ENCODE measurements at places on chromosomes 11 and 22.

DNA sequence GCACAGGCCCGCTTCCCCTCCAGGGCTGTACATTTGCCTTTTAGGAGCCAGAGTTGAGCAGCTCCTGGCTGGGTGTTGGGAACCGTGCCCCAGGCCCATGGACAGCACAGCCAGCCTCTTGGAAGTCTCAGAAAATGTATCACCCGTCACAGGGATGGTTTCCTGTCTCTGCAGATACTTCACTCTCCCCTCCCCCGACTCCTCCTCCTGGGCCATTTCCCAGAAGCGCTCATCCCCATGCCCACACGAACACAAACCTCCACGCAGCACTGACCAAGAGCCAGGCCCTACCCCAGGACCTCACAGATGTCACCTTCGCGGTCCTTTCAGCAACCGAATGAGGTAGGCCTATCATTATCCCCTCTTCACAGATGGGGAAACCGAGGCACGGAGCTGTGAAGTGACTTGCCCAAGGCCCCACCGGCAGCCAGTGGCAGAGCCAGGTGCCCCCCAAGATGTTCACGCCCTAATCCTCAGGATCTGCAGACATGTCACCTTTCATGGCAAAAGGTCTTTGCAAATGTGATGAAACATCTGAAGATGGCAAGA lies 13.0 kb upstream of the PPARA start:
- no peak for DNase-seq

- DNase-seq: peak; percentile 84
These were observed 1.3 kb upstream of the BDNF start for GRCh38 chr11:27701355-27702105.

GRCh38 chr11:15213471-15214231 lies 98.9 kb downstream of the INSC start:
- no peak for DNase-seq

- DNase-seq: no peak
These were observed 12.2 kb downstream of the CTTN start for GRCh38 chr11:70410276-70411205.

DNA sequence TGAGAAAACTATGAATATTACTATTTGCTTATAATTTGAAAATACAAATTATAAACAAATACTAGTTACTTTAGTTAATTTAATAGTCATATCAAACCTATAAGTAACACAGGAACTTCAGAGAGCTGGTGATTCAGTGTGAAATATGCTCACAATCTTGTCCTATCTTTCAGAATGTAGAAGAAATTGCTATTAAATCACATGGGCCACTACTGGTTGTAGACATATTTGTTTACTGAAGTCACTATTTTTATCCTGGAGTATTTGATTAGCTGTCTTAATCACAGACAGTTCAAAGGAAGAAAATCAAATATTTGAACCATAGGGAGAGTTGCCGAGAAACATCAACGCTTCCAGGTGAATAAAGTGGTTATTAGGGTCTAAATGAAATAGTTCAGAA lies 187.6 kb upstream of the ANO3 start:
- no peak for DNase-seq

GRCh38 chr11:129643031-129643721 lies 172.5 kb upstream of the TMEM45B start:
- DNase-seq: no peak

DNA sequence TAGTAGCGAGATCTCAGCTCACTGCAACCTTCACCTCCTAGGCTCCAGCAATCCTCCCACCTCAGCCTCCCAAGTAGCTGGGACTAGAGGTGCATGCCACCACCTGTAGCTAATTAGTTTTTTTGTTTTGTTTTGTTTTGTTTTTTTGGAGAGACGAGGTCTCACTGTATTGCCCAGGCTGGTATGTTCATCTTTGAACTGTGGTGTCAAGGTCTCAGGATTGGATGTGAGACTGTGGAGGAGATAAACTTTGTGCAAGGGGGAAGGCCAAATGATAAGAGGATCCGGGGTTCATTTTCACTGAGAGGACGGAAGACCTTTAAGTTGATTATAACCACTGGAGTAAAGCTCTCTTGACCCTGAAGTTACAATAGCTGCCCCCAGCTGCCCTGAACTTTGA lies 8.9 kb downstream of the SEC14L2 start:
- no peak for DNase-seq

- DNase-seq: no peak
These were observed 5.8 kb upstream of the PAMR1 start for GRCh38 chr11:35531246-35531645.

- no peak for DNase-seq
These were observed 86.7 kb downstream of the OSBP2 start for GRCh38 chr22:30781271-30781875.

DNA sequence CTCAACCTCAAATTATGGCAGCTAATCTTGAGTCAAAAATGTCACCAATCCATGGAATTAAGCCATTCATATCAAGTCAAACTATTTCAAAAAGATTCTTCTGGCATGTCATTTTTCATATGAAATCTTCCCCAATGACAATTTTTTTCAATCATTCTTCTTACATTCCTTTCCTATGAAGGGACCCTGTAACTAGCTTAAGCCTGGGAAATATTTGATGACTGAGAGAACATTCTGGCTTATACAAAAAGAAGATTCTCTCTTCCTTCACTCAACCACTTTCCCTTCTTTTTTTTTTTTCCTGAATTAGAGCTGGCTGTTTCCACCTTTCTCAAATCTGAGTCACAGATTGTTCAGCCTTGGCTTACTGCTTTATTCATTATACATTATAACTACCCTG lies 903.7 kb downstream of the FAM181B start:
- DNase-seq: no peak

- no peak for DNase-seq
These were observed 55.7 kb downstream of the MYO18B start for GRCh38 chr22:25797498-25798290.

DNA sequence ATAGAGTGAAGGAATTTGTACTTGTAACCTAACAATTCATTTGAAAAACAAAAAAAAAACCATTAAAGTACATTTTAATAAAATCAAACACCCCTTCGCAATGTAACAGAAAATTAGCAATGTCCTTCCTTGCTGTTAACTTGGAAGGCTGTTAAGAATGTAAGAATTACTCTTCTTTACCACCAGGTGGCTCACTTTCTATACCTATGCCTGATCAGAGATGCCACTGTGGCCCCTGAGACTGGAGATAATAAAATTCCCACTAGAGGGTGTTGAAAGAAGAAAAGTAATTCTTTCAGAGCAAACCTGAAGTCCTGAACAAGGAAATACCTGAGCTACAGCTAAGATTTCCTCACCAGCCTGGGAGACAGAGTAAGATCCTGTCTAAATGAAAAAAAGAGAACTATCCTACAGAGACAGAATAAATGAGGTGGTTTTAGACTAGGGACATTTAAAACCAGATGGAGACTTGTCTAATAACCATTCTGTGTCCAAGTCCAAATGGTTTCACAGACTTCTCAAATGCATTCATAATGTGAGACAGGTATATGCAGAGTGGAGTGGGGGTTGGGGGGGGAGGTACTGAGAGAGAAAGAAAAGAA lies 1089.3 kb downstream of the FAM181B start:
- DNase-seq: peak; percentile 24

GRCh38 chr22:47221840-47222615 lies 459.6 kb downstream of the TBC1D22A start:
- no peak for DNase-seq

DNA sequence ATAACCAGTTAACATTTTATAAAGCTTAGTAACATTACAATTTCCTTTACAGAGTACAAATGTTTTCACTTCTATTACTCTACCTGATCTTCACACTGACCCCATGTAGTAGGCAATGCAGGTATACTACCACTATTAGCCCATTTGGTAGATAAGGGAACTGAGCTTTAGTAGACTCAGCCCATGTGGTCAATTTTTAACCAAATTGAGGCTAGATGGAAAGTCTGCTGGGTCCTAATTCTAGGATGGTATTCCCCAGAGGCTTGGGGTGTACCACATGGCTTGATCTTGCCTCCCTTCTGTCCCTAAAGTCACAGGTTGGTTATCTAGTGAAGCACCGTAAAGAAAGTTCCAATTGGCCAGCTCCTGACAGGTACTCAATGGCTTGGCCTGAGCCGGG lies 48.2 kb downstream of the NRXN2 start:
- no peak for DNase-seq

GRCh38 chr11:102926961-102927623 lies 28.4 kb downstream of the MMP13 start:
- no peak for DNase-seq

DNA sequence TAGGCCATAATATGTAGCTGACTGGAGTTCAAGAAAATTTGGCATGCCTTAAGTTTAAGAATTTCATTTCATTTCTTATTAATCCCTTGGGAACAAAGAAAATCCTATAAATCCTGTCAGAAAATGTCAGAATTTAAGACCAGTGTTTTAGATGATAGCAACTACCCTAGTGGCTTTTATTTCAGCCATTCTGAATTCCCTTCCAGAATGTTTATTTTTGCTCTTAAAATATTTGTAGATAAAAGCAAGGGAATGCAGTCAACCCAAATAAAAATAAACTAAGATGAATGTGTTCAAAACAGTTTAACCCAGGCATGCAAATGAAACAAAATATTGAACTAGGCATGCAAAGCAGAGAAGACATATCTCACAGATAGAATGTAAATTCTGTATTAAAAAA lies 356.9 kb upstream of the LRRC4C start:
- DNase-seq: no peak
